ENCODE measurements at places on chromosomes 16 and 17.

- DNase-seq = peak; percentile 69
Observed at GRCh38 chr17:42311240-42312034, 23.1 kb downstream of the STAT5A start.

- no peak for DNase-seq
Observed at GRCh38 chr16:65318590-65319257, 196.9 kb upstream of the CDH11 start.

DNA sequence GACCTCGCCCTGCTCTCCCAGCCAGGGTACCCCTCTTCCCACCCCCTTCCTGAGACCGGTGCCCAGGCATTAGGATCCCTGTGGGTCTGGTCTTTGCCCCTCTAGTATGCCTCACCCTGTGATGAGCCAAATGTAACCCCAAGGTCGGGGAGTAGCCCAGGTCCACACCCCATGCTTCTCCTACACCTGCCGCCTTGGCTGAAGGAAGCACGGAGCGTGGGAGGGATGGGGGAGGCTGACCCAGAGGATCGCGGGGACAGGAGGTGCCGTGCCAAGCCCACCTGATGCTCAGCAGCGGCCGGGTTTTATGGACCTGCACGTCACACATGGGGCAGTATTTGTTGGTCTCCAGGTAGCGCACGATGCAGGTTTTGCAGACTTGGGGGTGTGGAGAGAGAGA is 8.8 kb downstream of the PCGF2 start:
- DNase-seq = no peak

DNA sequence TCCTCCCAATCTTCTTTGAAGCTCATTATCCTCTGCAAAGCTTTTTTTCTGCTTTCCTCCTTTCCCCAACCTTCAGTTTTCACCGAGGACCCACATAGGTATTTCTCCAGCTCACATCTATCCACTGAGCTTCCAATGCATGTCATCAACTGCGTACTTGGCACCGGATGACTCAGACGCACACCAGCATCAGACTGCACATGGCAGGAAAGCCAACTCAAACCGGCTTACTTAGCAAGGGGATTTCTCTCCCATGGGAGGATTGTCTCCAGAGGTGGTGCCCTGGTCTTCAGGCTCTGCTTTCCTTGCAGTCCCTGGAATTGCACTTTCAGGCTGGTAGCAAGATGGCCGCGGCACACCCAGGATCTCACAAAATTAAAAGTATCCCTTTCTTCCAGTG is 1.7 kb upstream of the AKTIP start:
- DNase-seq = no peak

- DNase-seq = no peak
Observed at GRCh38 chr17:21250854-21251253, 2.4 kb downstream of the NATD1 start.

DNA sequence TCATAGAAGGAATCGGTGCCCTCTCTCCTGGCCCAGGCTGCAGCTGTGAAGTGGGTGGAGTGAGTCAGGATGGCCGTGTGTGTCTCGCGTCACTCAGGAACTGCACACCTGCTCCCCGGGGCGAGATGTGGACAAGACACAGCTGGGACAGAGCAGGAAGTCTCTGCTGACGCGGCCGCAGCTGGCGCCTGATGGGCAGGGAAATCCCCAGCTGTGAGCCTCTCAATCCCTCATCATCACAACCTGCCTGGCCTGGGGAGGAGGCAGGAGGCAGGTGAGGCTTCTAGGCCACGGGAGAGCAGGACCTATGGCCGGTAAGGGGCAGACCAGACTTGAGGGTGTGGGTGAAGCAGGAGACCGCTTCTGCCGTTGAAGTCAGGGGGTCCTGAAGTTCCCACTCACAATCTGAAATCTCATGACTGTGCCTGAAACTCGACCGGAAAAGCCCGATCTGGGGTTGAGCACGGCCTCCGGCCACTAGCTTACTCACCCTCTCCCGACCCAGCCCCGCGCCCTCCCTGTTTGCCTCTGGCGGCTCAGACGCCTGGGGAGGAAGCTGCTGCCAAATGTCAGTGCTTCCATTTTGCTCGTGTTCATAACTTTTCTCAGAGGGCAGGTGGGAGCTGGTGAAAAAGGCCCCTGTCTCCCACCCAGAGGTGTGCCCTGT is 1.1 kb upstream of the TRPV3 start:
- DNase-seq = no peak

Measured in HFF-Myc (cell line).